ENCODE measurements at places on chromosomes 11 and 22.

DNA sequence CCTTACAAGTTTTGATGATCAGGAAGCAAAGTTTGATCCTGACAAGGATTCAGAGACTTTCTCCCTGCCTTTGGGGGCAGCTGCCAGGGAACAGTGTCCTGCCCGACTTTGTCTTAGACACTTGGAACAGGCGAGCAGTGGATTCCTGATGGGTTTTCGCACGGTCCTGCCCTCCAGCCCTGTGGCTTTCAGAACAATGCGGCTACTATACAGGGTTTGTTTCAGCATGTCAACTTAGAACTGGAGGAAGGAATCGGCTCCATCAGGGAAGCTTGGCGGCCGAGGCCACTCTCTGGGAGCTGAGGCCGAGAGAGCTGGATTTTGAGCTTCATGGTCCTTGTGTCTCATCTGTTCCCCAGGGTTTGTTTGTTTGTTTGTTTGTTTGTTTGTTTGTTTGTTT, 11.5 kb downstream of the ANO1 start:
- no peaks in the 10 kb centered on the region for H3K27me3 ChIP-seq
- no peaks in the 10 kb centered on the region for H3K4me1 ChIP-seq
- DNase-seq, result no peak
- H3K36me3 ChIP-seq, result no peaks in the 10 kb centered on the region
- H3K27ac ChIP-seq, result no peak overlapping the region

DNA sequence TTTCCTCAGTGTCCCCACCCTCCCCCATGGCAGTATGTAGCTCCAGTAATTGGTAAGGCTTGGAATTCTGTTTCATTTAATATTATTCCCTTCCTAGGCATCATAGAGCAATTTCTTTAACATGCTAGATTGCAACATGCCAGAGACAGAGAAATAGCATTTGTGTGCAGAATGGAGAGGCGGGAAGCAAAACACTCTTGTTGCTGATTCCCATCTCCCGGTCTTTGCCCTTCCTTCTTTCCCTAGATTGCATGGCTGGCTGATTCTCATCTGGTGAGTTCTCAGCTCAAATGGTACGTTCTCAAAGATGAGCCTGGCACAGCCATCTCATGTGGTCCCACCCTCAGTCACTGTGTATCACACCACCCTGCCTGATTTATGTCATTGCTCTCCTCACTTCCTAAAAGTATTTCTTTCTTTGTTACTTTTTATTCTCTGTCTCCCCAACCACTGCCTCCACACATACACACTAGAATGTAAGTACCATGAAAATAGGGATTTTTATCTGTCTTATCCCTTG, 66.9 kb downstream of the ARFGAP2 start:
- H3K36me3 ChIP-seq, result no peaks in the 10 kb centered on the region
- no peak overlapping the region for H3K4me3 ChIP-seq
- DNase-seq, result no peak

DNA sequence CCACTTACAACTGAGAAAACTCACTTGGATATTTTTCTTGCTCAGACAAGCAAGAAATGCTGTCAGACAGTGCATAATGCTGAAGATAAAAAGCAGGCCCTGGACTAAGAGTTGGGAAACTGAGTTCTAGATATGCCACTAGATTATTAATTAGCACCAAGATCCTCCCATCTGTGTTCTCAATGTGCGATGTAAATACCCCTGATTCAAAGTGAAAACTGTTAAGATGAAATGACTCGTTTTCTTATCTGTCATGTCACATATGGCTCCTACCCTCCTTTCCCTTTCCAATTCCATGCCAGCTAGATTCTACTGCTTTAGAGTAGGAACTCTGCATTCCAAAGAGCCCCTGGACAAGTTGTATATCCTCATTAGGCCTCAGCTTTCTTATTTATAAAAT, 88.9 kb upstream of the CLNS1A start:
- no peak overlapping the region for H3K4me3 ChIP-seq
- no peak for DNase-seq
- H3K27me3 ChIP-seq, result no peaks in the 10 kb centered on the region

- no peak overlapping the region for H3K27ac ChIP-seq
- H3K36me3 ChIP-seq, result no peaks in the 10 kb centered on the region
- no peak for DNase-seq
- peaks cover 6% of the 10 kb centered on the region for H3K4me1 ChIP-seq
- H3K27me3 ChIP-seq, result no peaks in the 10 kb centered on the region
Observed at GRCh38 chr22:29707010-29707409, 12.8 kb upstream of the CABP7 start.

- H3K36me3 ChIP-seq, result no peaks in the 10 kb centered on the region
- peaks cover 4% of the 10 kb centered on the region for H3K4me1 ChIP-seq
- H3K4me3 ChIP-seq, result no peak overlapping the region
Observed at GRCh38 chr22:20843501-20843900, 15.1 kb downstream of the PI4KA start.

GRCh38 chr22:37769056-37769455, 38.7 kb upstream of the GCAT start:
- H3K27me3 ChIP-seq, result no peaks in the 10 kb centered on the region
- H3K4me1 ChIP-seq, result no peaks in the 10 kb centered on the region
- DNase-seq, result no peak
- no peak overlapping the region for H3K4me3 ChIP-seq
- peaks cover 46% of the 10 kb centered on the region for H3K36me3 ChIP-seq
- H3K27ac ChIP-seq, result no peak overlapping the region

GRCh38 chr11:116911976-116912734, 74.7 kb upstream of the APOA1 start:
- DNase-seq, result no peak
- H3K27me3 ChIP-seq, result no peaks in the 10 kb centered on the region
- H3K27ac ChIP-seq, result no peak overlapping the region

DNA sequence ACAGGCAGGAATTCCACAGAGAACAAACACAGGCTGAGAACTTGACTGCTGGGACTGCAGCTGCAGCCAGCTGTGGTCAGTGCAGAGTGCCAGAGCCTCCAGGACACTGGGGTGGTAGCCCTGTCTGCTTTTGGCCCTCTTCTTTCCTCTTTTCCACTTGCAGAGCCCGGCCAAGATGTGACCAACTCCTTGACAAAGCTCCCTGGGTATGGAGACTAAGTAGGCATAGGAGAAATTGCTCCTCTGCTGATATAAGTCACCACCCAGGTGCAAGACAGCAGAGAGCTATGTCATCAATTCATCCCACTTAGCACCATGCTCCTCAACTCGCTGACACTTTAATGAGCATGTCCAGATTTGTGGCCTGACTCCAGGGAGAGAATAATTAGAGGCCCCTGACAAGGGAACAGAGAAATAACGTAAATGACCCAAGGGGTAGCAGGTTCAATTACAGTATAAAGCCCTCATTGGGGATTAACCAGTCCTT, 369.4 kb upstream of the B3GAT1 start:
- DNase-seq, result no peak
- H3K27ac ChIP-seq, result no peak overlapping the region
- no peaks in the 10 kb centered on the region for H3K4me1 ChIP-seq
- H3K4me3 ChIP-seq, result no peak overlapping the region
- no peaks in the 10 kb centered on the region for H3K36me3 ChIP-seq

DNA sequence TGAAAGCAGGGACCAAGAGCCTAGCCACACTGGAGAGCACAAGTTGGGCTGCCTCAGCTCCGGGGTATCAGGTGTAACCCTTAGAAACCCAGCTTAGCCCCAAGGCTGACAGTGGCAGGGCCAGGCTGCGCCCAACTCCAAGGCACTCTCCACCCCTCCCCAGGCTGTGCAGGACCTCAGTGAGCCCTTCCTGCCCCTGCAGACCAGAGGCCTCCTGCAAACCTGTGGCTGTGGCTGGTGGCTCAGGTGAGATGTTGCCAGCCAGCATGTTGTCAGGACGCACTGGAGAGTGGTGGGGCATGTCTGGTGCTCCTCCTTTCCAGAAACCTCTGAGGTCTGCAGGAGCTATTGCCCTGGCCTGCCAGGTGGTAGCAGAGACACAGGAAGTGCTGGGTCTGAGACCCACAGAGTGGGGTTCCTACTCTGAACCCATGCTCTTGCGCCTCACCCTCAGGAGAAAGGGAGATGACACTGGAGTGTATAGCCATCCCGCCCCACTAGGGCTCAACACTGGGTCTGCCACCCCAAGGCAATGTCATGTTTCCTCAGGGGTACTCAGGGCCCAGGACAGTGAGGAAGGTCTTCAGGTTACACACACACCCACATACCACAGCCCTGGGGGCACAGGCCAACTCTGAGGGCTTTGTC, 2.4 kb upstream of the SCARF2 start:
- no peak overlapping the region for H3K27ac ChIP-seq
- H3K4me3 ChIP-seq, result no peak overlapping the region
- H3K4me1 ChIP-seq, result 0 out of 2 replicates have a peak, but pooled peaks cover 2% of the 10 kb centered on the region
- no peak for DNase-seq
- H3K36me3 ChIP-seq, result no peaks in the 10 kb centered on the region

DNA sequence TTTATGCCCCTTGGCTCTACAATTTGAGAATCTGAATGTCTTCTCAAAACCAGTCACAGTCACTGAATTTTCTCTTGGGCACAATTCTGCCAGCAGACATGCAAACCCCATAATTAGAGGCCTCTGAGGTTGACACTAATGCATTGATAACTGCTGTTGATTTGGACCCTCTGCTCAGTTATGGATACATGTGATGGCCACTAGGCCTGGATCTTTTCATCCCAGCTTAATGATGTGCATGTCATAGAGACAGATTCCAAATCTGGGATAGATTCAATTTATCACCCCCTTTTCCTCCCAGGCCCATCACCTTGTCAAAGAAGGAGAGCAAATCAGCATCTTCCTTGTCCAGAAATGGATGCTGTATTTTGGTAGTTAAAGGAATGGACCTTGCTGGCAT, 92.2 kb downstream of the C11orf91 start:
- no peaks in the 10 kb centered on the region for H3K4me1 ChIP-seq
- no peaks in the 10 kb centered on the region for H3K36me3 ChIP-seq
- no peaks in the 10 kb centered on the region for H3K27me3 ChIP-seq
- no peak overlapping the region for H3K4me3 ChIP-seq
- no peak for DNase-seq

- H3K27ac ChIP-seq, result no peak overlapping the region
- H3K4me3 ChIP-seq, result no peak overlapping the region
- H3K36me3 ChIP-seq, result no peaks in the 10 kb centered on the region
- no peak for DNase-seq
- no peaks in the 10 kb centered on the region for H3K27me3 ChIP-seq
Observed at GRCh38 chr22:49616356-49617231, 211.1 kb downstream of the BRD1 start.

- H3K4me1 ChIP-seq, result no peaks in the 10 kb centered on the region
- no peak for DNase-seq
- H3K4me3 ChIP-seq, result no peak overlapping the region
- H3K27ac ChIP-seq, result no peak overlapping the region
- H3K27me3 ChIP-seq, result no peaks in the 10 kb centered on the region
Observed at GRCh38 chr11:10634407-10634806, 59.1 kb downstream of the IRAG1 start.

- H3K27me3 ChIP-seq, result no peaks in the 10 kb centered on the region
- DNase-seq, result no peak
- no peaks in the 10 kb centered on the region for H3K4me1 ChIP-seq
- H3K36me3 ChIP-seq, result no peaks in the 10 kb centered on the region
Observed at GRCh38 chr22:41768430-41768829, 32.0 kb upstream of the CCDC134 start.
